T-cell (primary cell): ENCODE measurements at places on chromosomes 3 and 15. TPM values are rescaled to one million over a fixed set of nuclear protein-coding genes. Genes with fewer than 3 reads are reported as not detected.

GRCh38 chr15:39587096-39587721 is 6.3 kb downstream of the THBS1 start:
- DNase-seq = no peak

The ZNF662 gene
- 7.6 TPM for total RNA-seq

The CFAP100 gene
- total RNA-seq = not detected

The MUSTN1 gene
- 10.2 TPM for total RNA-seq

- DNase-seq = no peak
These were observed 43.8 kb downstream of the ZNF710 start for GRCh38 chr15:90044916-90045371.

DNA sequence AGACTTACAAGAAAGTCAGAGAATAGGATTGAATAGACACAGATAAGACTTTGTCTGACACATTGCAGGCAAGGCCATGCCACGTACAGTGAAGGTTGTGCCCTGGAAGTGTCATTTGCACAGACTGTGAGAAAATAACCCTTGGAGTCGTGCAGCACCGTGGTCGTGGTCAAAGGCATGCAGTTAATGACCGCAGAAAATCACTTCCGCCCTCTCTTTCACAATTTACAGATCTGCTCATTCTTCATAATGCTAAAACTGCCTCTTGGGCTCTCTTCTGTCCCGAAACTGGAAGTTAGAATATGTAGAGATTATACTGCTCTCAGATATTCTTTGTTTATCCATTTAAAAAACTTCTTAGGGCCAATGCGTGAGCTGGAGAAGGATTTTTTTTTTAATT is 73.2 kb upstream of the CTXND1 start:
- no peak for DNase-seq

The LRTM1 gene
- total RNA-seq = not detected

The BUB1B gene
- total RNA-seq = 1.9 TPM

DNA sequence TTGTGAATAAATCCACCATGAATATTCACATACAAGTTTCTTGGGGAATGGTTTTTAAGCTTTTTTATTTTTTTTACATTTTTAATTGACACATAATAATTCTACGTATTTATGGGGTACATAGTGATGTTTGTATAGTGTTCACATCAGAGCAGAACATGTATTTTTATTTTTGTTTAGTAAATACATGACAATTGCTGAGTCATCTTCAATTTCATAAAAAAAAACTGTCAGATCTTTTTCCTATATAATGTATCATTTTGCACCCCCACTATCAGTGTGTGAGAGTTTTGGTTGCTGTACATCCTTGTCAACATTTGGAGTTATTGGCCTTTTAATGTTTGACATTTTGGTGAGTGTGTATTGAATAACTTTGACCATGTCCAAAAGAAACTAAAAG is 39.9 kb upstream of the FILIP1L start:
- no peak for DNase-seq

GRCh38 chr3:61960976-61961375 is 399.6 kb downstream of the PTPRG start:
- no peak for DNase-seq

GRCh38 chr3:51436998-51437639 is 46.0 kb downstream of the RBM15B start:
- DNase-seq = no peak

GRCh38 chr15:28931828-28932227 is 46.1 kb downstream of the APBA2 start:
- no peak for DNase-seq

DNA sequence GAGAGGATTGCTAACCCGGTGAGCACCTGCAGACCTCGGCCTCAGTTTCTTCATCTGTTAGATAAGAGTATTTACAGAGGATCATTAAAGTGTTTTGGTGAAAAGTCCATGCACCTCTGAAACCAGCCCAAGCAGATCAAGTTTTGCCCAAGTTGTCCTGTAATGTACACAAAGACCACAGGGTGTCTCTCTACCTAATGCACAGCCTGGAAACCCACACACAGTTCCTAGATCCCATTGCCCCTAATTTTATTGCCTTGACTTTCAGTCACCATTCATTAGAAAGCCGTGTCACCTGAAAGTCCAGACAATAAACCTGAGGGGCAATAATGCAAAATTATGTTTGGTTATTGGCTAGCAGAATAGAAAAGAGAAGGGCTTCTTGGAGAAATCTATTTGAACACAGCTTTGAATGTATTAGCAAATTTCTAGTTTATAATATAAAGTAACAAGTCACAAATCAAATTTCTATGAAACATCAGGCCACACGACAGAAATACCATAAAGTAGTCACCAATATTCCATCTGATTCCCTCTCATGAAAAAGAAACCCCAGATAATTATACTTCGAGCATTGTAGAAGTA is 161.3 kb upstream of the SLC2A2 start:
- DNase-seq = no peak

- DNase-seq = no peak
These were observed 254.9 kb upstream of the RASGRP1 start for GRCh38 chr15:38819387-38819950.

DNA sequence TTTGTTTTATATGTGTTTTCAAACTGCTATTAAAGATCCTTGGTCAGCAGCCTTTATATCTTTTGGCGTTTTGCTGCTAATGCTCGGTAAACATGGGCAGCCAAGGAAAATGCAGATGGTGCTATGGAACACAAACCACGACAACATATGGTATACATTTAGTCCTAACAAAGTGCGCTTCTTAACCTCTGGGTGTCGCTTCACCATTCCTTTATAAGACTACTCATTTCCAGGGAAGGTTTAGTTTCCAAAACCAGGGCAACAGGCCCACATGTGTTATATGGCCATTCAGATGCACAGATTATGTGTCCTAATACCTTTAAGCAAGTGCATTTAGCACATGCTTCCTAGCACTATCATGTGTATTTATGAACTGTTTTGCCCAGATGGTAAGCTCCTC is 14.7 kb downstream of the SHOX2 start:
- no peak for DNase-seq

GRCh38 chr3:193902607-193903511 is 233.1 kb upstream of the HES1 start:
- DNase-seq = no peak

- DNase-seq = no peak
These were observed 161.8 kb downstream of the SNRK start for GRCh38 chr3:43448098-43448497.

DNA sequence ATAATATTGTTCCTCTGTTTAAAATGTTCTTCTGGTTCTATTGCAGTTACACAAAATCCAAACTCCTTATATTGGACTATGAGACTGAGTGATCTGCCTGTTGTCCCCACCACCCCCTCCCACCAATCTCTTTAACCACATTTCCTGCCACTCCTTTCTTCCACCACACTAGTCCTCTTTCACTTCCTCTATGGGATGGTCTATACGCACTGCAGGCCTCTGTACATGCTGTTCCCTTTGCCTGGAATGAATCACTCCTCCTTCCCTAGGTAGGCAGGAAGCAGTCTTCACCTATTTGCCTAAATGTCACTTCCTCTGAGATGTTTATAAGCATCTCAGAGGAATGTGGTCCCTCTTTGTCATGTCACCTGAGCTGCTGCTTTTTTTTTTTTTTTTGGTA is 4.0 kb downstream of the MAP2K1 start:
- no peak for DNase-seq

DNA sequence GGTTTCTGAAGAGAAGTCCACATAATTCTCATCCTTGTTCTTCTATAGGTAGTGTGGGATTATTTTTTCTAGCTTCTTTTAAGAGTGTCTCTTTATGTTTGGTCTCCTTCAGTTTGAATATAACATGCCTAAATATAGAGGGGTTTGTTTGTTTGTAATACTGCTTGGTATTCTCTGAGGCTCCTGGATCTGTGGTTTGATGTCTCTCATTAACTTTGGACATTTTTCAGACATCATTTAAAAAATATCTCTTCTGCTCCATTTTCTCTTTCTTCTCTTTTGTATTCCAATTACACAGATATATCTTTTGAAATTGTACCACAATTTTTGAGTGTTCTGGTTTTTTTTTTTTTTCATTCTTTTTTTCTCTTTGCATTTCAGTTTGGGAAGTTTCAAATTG is 113.1 kb downstream of the ARNT2 start:
- DNase-seq = no peak

The ZCWPW2 gene
- total RNA-seq = not detected

GRCh38 chr15:74616366-74616939 is 817 bp downstream of the CLK3 start:
- peak; percentile 68 for DNase-seq

- DNase-seq = no peak
These were observed 546.6 kb downstream of the MFSD1 start for GRCh38 chr3:159348431-159348830.

The FANCD2OS gene
- not detected for total RNA-seq

The DAG1 gene
- 18.1 TPM for total RNA-seq

- DNase-seq = no peak
These were observed 82.7 kb upstream of the NR2F2 start for GRCh38 chr15:96247621-96248305.

DNA sequence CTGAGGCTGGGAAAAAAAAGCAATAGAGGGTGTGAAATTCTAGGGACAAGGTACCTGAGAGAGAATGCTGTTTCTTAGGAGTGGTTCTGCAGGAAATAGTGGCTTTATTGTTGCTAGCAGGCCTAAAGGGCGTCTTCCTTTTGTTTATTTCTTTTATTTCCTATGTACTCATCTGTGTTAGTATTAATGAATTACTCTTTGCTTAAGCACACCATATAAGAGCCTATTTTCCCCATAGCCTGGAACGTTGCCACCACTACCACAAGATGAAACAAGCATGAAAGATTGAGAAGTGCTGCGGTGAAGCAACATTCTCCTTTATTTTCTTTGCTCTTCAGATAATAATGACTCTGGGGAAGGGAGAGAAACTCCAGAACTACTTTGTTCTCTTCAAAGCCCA is 21.3 kb upstream of the GOLIM4 start:
- DNase-seq = no peak

DNA sequence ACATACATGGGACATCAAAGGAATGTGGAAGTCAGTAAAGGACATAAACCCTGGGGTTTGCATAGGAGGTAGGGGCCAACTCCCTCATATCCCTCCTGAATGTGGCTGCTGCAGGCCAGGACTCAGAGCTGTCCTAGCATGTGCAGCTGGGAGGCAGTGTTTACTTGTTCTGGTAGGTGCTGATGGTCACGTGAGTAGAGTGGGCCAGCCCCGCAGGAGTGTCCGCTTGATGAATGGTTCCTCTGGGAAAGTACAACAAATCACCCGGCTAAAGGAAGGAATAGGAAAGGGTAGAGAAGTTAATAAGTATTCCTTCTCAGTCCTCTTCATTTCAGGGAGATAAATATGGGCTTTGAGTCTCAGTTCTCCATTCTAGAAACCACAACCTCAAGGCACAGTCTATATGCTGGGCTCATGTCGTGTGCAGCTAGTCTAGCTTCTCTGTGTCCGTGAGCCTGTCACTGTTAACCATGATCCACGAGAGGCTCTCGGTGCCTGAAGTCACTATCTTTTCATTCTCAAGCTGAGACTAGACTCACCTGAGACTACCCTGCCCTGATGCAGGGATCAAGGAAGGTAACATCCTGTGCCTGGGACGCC is 17.9 kb downstream of the RIOX2 start:
- DNase-seq = no peak
